ENCODE measurements at places on chromosomes 6 and 20. TPM values are rescaled to one million over a fixed set of nuclear protein-coding genes. Genes with fewer than 3 reads are reported as not detected.
A peak's percentile ranks its signal among the peaks of the same experiment; 100 is the strongest.

The RAB22A gene
- total RNA-seq, result 7.8 TPM

The ENPP4 gene
- 6.2 TPM for total RNA-seq

The RAET1L gene
- total RNA-seq, result not detected

The PAX1 gene
- under 0.01 TPM for total RNA-seq

The ID4 gene
- total RNA-seq, result 0.27 TPM

The C4A gene
- 5.9 TPM for total RNA-seq

The LAMA5 gene
- 1.6 TPM for total RNA-seq

The FAM209B gene
- not detected for total RNA-seq

The DLK2 gene
- 0.27 TPM for total RNA-seq

The PPP1R16B gene
- 10.8 TPM for total RNA-seq

The FKBP1A gene
- 107 TPM for total RNA-seq

The MAPK13 gene
- 1.1 TPM for total RNA-seq

The HDGFL1 gene
- not detected for total RNA-seq

DNA sequence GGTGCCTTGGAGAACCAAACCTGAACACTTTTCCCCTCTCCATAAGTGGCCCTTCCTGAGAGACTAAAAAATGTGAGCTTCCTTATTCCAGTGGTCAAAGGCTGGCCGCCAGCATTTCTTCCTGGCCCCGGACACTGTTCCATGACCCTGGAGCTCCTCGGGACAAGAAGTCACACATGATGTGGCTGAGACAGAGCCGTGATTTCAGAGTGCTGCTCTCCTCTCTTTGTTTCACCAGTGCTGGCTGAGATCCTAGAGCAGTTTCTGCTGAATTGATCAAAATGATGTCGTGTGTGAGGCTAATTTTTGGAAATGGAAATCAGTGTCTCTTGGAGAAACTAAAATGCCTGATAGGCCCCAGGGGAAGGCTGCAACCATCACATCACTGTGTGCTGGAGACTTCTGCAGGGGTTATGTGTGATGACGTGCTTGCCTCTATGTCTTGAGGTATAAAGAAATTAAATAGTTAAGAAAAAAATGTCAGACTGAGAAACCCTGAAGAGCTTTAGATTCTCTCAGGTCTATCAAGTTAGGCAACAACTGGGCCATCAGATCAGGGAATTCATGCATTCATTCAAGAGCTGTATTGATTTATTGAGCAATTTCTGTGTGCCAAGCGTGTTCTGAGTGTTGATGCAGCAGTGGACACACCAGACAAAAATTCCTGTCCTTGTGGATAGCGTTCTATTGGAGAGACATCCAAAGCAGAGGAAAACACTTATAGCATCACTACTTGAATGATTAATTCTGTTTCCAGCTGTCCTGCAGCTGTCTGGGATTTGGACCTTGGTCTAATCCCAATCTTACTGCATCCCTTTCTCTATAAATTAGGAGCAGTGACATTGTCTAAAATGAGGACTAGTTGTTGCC is 72.7 kb upstream of the CCN6 start:
- DNase-seq, result no peak

- no peak for DNase-seq
These were observed 30.1 kb downstream of the ARFGEF2 start for GRCh38 chr20:48951646-48952045.

- DNase-seq, result no peak
These were observed 199.9 kb upstream of the SOX4 start for GRCh38 chr6:21393441-21394165.

- DNase-seq, result peak; percentile 62
These were observed 1.1 kb upstream of the BEND3 start for GRCh38 chr6:107116328-107116892.

DNA sequence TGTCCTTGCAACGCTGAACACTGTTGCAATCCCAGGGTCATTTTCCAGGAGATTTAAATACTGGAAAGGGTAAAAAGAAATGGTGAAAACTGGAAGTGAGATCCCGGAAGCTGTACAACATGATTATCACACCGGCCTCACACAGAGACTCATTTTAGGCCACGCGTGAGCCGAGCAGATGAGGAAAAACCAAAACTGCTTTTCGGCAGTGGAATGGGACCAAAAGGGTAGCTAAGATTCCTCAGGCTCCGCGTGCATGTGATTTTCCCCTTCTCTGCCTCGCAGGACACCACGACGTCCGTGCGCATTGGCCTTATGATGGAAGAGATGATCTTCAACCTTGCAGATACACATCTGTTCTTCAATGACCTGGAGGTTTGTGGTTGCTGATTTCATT is 213.7 kb downstream of the ZMYND8 start:
- DNase-seq, result no peak

- peak; percentile 41 for DNase-seq
These were observed 637 bp upstream of the HIVEP2 start for GRCh38 chr6:142945446-142946180.

GRCh38 chr20:3239026-3239866 is at the start of gene SLC4A11:
TSS of gene SLC4A11 (minus strand) at chr20:3239190. CDS start at chr20:3239137, 53 bp downstream.
- DNase-seq, result no peak

- DNase-seq, result no peak
These were observed 38.7 kb downstream of the YTHDF1 start for GRCh38 chr20:63177134-63177784.

GRCh38 chr20:62739581-62740285 is 31.1 kb downstream of the NTSR1 start:
- DNase-seq, result no peak

DNA sequence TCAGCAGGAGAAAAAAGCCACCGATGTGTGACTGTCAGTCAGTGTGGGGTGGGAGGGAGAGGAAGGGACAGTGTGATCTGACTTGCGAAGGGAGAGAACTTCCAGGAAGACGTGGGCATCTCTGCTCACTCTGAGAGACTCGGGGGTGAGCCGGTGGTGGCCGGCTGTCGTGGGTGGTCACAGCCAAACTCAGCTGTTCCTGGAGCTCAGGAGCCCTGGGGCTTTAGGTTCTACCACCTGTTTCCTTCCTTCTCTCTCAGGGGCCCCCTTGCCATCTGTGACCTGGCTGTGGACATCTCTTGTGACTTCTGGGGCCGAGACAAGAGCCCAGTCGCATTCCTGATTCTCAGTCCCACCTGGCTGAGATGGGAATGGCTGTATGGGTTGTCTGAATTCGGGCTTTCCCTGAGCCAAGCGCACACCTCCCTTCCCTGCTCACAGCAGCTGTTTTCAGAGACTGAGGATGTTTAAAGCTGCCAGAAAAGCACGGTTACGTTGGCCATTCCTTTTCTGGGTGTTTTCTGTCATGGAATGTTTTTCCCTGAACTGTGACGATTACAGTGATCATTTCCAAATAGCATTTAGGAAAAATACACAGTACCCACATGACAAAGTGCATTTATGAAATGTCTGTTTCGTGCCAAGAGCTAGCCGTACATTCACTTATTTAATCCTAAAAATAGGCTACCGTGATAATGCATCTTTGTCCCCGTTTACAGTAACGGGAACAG is 36.5 kb downstream of the SYNJ2 start:
- no peak for DNase-seq

DNA sequence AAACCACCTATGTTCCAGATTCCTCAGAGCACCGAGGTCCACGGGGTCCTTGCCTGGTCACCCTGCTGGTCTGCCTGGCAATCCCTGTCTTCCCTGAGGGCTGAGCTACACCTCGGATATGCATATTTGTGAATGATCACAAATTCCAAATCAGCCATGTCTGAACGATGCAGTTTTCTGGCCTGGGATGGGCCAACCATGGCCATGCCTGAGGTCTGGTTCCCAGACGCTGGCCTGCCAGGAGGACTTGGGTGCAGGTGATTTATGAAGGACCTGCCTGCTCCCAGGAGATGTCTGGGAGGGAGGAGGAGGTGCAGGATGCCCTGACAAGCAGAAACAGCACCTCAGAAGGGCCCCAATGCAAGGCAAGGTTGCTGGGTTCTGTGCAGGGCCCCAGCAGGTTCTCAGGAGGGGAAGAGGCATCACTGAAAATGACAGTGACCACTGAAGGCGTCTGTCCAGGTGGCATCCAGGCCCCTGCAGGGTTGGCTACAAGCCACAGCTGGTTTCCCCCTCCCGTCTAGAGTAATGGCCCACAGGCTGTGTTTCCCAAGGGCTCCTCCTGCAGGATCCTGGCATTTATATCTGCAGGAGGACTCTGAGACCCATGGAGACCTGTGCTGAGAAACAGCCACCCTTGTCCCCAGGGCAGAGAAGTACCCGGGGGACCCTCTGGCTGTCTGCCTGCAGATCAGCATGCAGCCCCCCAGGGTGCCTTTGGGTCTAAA is 205.3 kb downstream of the TAF4 start:
- no peak for DNase-seq

DNA sequence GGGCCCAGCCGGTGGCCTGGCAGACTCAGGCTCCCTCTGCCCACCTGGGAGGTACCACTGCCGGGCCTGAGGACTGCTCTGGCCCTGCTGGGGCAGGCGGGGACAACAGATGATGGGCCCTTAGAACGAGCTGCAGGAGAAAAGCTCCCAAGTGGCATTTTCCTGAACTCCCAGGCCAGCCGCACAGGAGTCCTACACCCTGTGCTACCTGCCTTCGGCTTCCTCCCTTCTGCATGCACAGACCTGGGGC is 41.3 kb downstream of the DSTN start:
- no peak for DNase-seq

GRCh38 chr20:45322952-45323383 is 14.9 kb upstream of the MATN4 start:
- peak; percentile 90 for DNase-seq

DNA sequence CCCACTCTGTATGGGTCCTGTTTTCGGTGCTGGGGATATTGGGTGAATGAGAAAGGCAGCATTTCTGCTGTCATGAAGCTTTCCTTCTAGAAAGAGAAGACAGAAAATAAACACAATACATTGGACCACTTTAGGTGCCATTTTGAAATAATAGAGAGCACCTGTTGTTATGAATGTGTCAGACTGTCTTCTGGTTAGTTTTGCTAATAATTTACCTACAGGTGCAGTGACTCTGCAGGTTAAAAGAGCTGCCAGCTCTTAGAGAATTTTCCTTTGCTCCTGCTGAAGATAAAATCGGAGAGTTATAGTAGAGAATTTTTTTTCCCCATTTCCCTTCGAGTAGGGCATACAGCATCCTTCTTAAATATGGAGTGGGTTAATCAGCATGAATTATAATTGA is 21.9 kb upstream of the GCLC start:
- DNase-seq, result no peak

DNA sequence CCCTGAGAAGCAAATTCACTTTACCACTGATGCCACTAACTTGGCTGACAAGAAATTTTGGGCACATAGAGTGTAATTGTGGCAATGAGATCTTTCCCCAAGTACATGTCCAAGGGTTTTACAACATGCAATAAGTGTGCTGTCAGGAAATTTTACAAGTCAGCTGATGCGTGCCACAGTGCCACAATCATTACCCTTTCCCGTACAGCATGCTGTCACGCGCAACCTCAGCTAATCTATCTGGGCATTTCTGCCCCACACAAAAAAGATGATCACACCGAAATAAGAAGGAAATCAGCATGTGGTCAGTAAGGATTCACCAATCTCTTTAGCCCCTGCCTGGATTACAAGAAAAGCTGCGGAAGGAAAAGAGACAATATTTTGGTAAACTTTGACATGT is 163.6 kb upstream of the PREP start:
- DNase-seq, result no peak

- no peak for DNase-seq
These were observed 29.2 kb upstream of the SDCBP2 start for GRCh38 chr20:1357921-1358671.

DNA sequence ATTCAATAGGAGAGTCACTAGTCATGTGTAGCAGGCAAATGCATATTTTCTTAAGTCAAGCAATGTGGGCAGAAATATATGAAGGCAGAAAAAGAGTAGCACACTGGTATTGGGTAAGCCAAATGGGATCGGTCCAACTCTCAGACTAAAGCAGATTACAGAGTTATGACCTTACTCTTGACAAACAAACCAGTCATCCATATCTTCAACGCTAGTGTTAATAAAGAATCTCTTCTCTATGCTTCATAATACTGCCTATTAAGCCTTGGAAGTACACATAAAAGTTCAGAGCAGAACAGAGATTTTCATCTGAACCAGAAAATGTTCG is 320.2 kb upstream of the JARID2 start:
- no peak for DNase-seq

GRCh38 chr6:41801380-41801779 is 13.9 kb downstream of the TOMM6 start:
- DNase-seq, result no peak

DNA sequence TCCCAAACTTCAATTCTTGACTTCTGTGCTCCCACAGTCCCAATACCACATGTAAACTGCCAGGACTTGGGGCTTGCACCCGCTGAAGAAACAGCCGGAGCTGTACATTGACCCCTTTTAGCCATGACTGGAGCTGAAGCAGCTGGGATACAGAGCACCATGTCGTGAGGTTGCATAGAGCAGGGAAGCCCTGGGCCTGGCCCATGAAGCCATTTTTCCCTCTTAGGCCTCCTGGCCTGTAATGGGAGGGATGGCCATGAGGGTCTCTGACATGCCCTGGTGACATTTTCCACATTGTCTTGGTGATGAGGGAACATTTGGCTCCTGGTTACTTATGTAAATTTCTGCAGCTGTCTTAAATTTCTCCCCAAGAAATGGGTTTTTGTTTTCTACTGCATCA is 9.8 kb downstream of the RHAG start:
- DNase-seq, result no peak

- DNase-seq, result no peak
These were observed 165.4 kb downstream of the DOK5 start for GRCh38 chr20:54640800-54641199.

- no peak for DNase-seq
These were observed 152.0 kb upstream of the EPHA7 start for GRCh38 chr6:93571346-93571745.

- no peak for DNase-seq
These were observed 77.6 kb downstream of the HUS1B start for GRCh38 chr6:579339-579738.

DNA sequence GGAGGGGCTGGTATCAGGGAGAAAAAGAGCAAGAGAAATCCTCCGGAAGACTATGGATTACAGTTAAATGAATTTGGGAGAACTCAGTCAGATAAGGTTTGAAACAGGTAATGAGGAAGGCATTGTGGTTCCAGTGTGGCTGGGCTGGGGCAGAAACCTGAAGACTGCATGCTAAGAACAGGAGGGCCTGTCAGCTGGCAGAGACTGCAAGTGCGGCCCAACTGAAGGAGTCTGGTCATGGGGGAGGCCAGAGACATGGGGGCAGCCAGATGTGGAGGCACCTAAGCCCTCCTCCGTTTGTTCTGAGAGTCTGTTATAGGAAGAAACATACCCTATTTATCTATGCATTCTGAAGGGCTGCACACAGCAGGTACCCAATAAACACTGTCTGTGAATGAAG is 16.6 kb downstream of the TFB1M start:
- DNase-seq, result no peak

GRCh38 chr6:152121910-152122309 is 314.4 kb downstream of the ESR1 start:
- no peak for DNase-seq

- DNase-seq, result no peak
These were observed 6.4 kb downstream of the CD2AP start for GRCh38 chr6:47483853-47484546.

DNA sequence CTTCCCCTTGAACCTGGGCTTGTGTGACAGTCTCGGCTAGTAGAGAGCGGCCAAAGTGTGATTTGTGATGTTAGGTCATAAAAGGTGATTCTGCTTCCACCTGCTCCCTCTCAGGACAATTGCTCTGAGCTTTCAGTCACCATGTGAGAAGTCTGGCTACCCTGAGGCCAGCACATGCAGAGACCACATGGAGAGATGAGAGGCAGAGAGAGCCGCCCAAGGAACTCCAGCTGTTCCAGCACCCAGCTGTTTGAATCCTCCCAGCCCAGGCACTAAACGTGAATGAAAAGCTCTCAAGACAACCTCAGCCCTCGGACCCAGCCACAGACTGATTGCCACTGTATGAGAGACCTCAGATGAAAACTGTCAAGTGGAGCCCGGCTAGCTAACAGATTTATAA is 143.4 kb upstream of the EEF1E1 start:
- no peak for DNase-seq

GRCh38 chr6:10725044-10725443 is 2.2 kb downstream of the TMEM14C start:
- DNase-seq, result no peak

Data from hematopoietic multipotent progenitor cell (in vitro differentiated cells).